GM12865 (cell line): ENCODE measurements at places on chromosomes 16 and 17.
A peak's percentile ranks its signal among the peaks of the same experiment; 100 is the strongest.

DNA sequence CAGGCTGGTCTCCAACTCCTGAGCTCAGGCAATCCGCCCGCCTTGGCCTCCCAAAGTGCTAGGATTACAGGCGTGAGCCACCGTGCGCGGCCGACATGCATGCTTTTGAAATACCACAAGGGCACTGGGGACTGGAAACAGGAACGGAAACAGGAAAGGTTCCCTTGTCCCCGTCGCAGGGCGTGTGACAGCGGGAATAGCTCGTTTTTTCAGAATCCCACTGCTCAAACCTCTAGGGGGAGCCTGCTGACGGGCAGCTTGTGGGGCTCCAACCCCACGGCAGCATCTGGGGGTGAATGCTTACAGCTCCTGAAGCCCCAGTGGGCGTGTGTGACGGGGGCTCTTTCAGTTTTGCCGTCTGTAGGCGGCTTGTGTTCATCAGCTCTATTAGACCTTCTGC, 18.8 kb upstream of the ASGR2 start:
- DNase-seq, result peak; percentile 70

- no peak for DNase-seq
Observed at GRCh38 chr17:63433746-63434591, 12.1 kb downstream of the CYB561 start.

DNA sequence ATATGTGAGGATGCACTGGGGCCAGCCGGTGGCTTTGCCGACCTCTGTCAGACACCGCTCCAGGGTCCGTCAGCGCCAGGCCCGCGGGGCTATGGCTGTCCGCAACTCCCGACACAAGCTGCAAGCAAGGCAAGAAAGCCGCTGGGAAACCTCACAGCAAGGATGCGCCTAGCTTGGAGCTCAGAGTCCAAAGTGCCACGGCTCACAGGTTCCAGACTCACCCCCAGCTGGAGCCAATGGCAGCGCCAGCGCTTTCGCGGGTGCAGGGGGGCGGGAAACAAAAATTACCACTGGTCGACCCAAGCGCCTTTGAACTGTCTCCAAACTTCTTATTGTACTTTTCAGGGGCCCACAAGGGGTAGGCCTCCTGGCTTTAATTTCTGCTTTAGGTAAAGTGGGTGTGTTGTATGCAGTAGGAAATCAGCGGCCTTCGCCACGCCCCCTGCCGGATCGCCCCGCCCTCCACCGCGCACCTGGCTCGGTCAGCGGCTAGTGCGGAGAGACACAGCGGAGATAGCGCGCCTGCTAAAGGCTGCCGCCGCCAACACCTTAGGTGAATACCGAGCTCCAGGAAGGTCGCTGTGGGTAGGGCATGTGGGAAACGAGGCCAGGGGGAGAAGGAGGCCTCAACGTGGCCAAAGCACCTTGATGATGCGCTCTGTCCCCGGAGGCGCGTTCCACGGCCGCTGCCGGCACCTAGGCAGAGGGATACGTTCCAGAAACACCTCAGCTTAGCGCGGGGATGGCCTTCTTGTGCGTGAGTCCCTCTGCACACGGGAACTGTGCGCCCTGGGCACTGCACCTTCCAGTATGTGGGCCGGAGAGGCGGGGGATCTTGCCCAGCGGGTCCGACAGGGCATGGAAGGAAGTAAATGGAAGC, 61.0 kb upstream of the RBL2 start:
- peak; percentile 26 for DNase-seq

DNA sequence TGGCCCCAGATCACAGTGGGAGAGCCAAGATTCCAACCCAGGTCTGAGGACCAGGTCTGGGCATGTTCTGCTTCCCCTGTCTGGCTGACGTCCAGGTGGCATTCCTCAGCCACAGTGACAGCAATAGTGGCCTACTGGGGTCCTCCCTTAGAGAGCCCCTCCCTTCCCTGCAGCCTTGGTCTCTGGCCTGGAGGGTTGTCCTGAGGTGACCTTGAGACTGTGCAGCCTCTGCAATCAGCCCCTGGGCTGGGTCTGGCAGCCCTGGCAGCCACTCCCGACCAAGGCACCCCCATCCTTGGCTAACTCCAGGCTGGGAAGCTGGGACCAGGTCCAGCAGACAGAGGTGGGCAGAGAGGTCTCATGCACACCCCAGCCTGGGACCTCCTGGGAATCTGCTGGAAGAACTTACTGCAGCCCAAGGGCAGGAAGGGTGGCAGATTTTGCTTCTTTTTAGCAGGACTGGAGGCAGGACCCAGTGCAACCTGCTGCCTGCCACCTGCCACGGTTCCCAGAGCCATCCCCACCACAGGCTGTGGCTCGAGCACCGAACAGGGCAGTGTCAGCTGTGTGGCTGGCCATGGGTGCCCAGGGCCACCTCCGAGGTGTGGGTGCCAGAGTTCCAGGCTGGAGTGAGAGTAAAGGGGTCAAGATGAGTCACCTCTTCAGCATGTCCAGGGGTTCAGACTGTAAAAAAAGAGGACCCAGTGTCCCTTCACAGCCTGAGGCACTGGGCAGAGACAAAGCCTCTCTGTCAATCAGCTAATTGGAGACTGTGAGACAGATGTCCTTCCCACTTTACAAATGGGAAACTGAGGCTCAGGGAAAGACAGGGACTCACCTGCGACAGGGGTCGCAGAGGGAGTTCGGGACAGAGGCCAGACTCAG, 12.6 kb downstream of the GRB7 start:
- DNase-seq, result no peak

GRCh38 chr16:81707411-81708265, 71.5 kb upstream of the PLCG2 start:
- no peak for DNase-seq

DNA sequence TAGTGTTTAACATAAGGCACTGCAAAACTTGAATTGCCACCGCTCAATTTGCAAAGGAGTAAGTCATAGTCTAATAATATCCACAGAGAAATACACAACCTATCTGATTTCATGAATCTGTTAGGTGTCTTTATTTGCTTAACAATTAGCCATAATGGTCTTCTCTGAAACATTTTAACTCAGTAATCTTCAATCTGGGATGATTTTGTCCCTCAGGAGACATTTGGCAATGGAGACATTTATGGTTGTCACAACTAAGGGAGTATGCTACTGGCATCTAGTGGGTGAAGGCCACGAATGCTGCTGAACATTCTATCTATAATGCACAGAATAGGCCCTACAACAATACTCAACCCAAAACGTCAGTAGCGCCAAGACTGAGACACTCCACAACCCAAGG, 4.3 kb downstream of the UBE2G1 start:
- DNase-seq, result no peak
